ENCODE measurements at places on chromosomes 3 and 15. TPM values are rescaled to one million over a fixed set of nuclear protein-coding genes. Genes with fewer than 3 reads are reported as not detected.

GRCh38 chr3:60754617-60755016 is 496.6 kb downstream of the FHIT start:
- no peak overlapping the region for H3K4me3 ChIP-seq
- H3K36me3 ChIP-seq: peaks cover 5% of the 10 kb centered on the region
- no peak overlapping the region for H3K27ac ChIP-seq
- no peaks in the 10 kb centered on the region for H3K27me3 ChIP-seq
- no peaks in the 10 kb centered on the region for H3K4me1 ChIP-seq

DNA sequence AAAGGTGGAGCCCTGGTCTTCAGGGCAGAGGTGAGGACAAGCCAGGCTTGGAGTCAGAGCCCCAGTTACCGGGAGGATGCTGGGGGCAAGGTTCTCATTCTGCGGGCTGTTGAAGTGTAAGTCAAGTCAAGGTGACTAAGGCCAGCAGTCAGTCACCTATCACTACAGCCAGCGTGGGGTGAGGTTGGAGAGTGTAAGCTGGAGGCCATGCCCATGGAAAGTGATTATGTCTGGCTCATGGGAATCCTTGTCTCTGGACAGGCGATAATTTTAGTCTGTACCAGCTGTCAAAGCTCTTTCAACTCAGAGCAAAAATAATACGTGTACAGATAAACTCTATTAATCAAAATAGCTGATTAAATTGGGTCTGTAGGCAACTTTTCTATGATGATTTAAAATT is 143.1 kb downstream of the NR2F2 start:
- no peak overlapping the region for H3K27ac ChIP-seq
- peaks cover 6% of the 10 kb centered on the region for H3K27me3 ChIP-seq
- H3K36me3 ChIP-seq: no peaks in the 10 kb centered on the region
- DNase-seq: no peak

- H3K36me3 ChIP-seq: no peaks in the 10 kb centered on the region
- no peak overlapping the region for H3K4me3 ChIP-seq
- H3K27ac ChIP-seq: no peak overlapping the region
- H3K27me3 ChIP-seq: no peaks in the 10 kb centered on the region
- no peaks in the 10 kb centered on the region for H3K4me1 ChIP-seq
Measured at GRCh38 chr3:76024640-76025039, 239.3 kb upstream of the ZNF717 start.

DNA sequence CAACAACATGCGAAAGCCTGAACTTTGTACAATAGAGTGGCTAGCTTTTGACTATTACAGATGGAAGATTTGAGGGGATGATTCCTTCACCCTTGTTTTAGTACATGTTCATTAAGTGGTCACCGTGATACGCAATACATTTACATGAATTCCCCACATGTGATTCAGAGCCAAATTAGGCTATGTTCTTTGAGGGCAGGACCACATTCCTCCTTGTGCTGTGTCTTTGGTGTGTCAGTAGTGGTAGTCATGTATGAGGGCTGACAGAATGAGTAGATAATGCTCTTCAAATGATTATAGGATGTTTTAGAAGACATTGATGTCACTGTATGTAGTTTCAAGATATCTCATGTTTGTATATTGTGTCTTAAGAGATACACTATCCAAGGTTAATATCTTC is 12.1 kb downstream of the PTPRG start:
- no peak for DNase-seq
- no peaks in the 10 kb centered on the region for H3K4me1 ChIP-seq
- H3K36me3 ChIP-seq: no peaks in the 10 kb centered on the region
- no peak overlapping the region for H3K4me3 ChIP-seq

The B3GALNT1 gene
- 2.7 TPM for total RNA-seq

GRCh38 chr3:10437272-10437994 is 68.0 kb downstream of the ATP2B2 start:
- peak; percentile 77 for DNase-seq
- no peaks in the 10 kb centered on the region for H3K36me3 ChIP-seq
- H3K27ac ChIP-seq: peak overlapping the region; percentile 16
- H3K4me1 ChIP-seq: peaks cover 33% of the 10 kb centered on the region
- peak overlapping the region; percentile 11 for H3K4me3 ChIP-seq

DNA sequence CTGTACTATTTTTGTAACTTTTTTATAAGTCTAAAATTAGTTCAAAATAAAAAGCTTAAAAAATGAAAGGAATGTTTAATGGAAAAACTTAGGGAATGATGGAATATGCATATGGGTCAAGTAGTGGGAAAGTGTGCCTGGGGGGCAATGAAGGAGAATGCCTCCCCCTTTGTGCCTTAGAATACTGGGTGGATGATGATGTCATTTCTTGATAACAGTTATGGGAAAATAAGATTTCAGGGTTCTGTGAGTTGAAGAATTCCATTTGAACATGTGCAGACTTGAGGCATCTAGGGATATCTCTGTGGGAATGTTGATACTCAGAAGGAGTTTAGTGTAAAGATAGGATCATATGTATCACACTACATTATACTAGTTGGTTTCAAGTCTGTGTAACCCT is 13.8 kb downstream of the WDR93 start:
- H3K4me3 ChIP-seq: no peak overlapping the region
- H3K27ac ChIP-seq: no peak overlapping the region
- no peak for DNase-seq
- peaks cover 40% of the 10 kb centered on the region for H3K27me3 ChIP-seq
- H3K4me1 ChIP-seq: no peaks in the 10 kb centered on the region
- H3K36me3 ChIP-seq: no peaks in the 10 kb centered on the region

DNA sequence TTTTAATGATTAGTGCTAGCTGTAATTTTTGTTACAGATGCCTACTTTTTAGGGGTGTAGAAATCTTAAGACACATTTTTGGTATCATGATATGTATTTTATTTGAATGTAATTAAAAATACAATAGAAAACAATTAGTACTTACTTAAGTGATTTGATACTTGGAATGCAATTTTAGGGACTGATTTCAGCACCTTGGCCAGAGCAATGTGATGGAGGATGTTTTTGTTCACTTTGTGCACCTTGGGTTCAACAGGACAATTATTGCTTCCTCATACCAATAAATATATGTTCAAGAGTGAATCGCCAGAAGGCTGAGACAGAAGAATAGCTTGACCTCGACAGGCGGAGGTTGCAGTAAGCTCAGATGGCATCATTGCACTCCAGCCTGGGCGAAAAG is 22.3 kb downstream of the GMNC start:
- no peaks in the 10 kb centered on the region for H3K27me3 ChIP-seq
- no peaks in the 10 kb centered on the region for H3K4me1 ChIP-seq
- H3K36me3 ChIP-seq: no peaks in the 10 kb centered on the region
- no peak for DNase-seq
- H3K4me3 ChIP-seq: no peak overlapping the region
- H3K27ac ChIP-seq: no peak overlapping the region

DNA sequence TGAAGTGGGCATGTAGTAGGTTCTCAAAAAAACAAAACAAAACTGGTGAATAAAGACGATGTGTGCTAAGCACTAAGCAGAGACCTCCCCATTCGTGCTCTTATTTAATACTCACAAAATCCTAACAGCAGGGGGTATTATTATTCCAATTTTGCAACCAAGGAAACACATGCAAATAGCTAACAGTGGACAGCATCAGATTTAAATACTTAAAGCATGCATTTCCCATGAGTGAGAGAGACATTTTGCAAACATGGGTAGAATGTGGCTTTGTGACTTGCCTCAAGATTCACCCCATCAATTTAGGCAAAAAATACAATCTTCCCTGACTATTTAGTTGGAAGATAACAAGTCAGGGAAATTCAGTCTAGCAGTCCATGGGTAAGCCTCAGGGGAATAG is 946.2 kb upstream of the CFAP20DC start:
- peaks cover 85% of the 10 kb centered on the region for H3K4me1 ChIP-seq
- peak overlapping the region; percentile 39 for H3K27ac ChIP-seq
- H3K4me3 ChIP-seq: peak overlapping the region; percentile 51
- H3K36me3 ChIP-seq: no peaks in the 10 kb centered on the region
- H3K27me3 ChIP-seq: no peaks in the 10 kb centered on the region

DNA sequence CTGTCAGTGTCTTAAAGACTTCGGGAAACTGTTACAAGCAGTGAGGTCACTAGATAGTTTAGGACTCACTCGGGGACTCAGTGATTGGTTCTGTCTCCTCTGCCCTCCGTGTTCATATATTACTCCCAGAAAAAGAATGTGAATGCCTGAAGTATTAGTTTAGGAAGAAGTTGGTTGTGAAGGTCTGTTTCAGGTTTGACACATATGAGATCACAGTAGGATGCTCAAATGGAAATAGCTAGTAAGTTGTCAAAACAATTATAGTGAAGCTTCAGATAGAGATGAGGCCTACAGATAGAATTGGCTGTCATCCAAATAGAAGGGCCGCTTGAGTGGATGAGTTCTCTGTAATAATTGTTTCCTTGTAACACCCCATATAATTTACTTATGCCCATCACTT is 172.6 kb downstream of the PLCL2 start:
- no peaks in the 10 kb centered on the region for H3K27me3 ChIP-seq
- H3K27ac ChIP-seq: no peak overlapping the region
- H3K36me3 ChIP-seq: peaks cover 13% of the 10 kb centered on the region
- no peak for DNase-seq
- H3K4me1 ChIP-seq: peaks cover 16% of the 10 kb centered on the region

GRCh38 chr3:30187366-30187765 is 419.0 kb upstream of the TGFBR2 start:
- H3K4me3 ChIP-seq: no peak overlapping the region
- no peak for DNase-seq
- no peaks in the 10 kb centered on the region for H3K4me1 ChIP-seq
- no peaks in the 10 kb centered on the region for H3K36me3 ChIP-seq

The ANKUB1 gene
- not detected for total RNA-seq

GRCh38 chr3:98333989-98334606 is 19.6 kb upstream of the OR5K4 start:
- DNase-seq: no peak
- H3K4me3 ChIP-seq: no peak overlapping the region
- H3K27me3 ChIP-seq: peaks cover 41% of the 10 kb centered on the region
- no peaks in the 10 kb centered on the region for H3K36me3 ChIP-seq

DNA sequence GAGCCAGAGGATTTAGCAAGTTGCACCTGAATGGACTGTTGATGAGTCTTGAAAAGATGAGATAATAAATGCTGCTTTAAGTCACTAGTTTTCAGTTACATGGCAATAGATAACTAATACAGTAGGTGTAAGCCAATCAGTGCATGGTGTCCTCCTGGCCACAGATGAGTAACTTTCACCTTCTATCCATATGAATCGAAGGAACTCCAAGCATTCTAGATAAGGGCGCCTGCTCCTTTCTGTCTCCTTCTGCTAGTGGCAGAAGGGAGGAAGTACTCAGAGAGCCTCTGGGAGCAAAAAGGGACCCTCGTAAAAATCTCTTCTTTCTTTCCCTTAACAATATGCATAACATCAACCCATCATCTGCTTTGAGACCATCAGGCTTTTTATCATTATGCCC is 37.3 kb downstream of the TM6SF1 start:
- no peaks in the 10 kb centered on the region for H3K4me1 ChIP-seq
- peaks cover 7% of the 10 kb centered on the region for H3K27me3 ChIP-seq
- H3K36me3 ChIP-seq: no peaks in the 10 kb centered on the region
- no peak for DNase-seq
- H3K4me3 ChIP-seq: no peak overlapping the region

The SST gene
- total RNA-seq: not detected

The AMIGO3 gene
- 0.72 TPM for total RNA-seq

The KIF9 gene
- 3.2 TPM for total RNA-seq

- H3K27me3 ChIP-seq: peaks cover 14% of the 10 kb centered on the region
- DNase-seq: no peak
- no peak overlapping the region for H3K27ac ChIP-seq
- H3K4me3 ChIP-seq: no peak overlapping the region
- no peaks in the 10 kb centered on the region for H3K4me1 ChIP-seq
- no peaks in the 10 kb centered on the region for H3K36me3 ChIP-seq
Measured at GRCh38 chr3:190094160-190094718, 26.5 kb downstream of the P3H2 start.

DNA sequence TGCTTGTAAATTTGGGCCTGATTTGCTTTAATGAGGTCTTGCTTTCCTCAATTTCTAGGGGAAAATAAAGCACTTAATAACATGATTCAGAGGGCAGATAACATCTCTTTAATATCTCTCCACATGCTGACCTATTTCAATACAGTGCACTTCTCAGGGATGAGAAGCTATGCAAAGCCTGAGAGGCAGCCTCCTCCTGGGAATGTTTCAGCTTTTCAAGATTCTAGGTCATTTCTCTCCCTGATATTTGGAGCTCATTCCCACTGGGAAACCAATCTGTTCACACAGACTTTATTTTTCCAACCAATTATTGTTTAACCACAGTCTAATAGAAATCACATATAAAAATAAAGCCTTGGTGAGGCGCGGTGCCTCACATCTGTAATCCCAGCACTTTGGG is 67.0 kb upstream of the LSAMP start:
- no peak overlapping the region for H3K27ac ChIP-seq
- H3K27me3 ChIP-seq: no peaks in the 10 kb centered on the region
- H3K4me1 ChIP-seq: no peaks in the 10 kb centered on the region

GRCh38 chr3:195263193-195263924 is 7.6 kb downstream of the XXYLT1 start:
- peaks cover 2% of the 10 kb centered on the region for H3K36me3 ChIP-seq
- H3K27ac ChIP-seq: no peak overlapping the region
- no peaks in the 10 kb centered on the region for H3K27me3 ChIP-seq
- H3K4me3 ChIP-seq: no peak overlapping the region

DNA sequence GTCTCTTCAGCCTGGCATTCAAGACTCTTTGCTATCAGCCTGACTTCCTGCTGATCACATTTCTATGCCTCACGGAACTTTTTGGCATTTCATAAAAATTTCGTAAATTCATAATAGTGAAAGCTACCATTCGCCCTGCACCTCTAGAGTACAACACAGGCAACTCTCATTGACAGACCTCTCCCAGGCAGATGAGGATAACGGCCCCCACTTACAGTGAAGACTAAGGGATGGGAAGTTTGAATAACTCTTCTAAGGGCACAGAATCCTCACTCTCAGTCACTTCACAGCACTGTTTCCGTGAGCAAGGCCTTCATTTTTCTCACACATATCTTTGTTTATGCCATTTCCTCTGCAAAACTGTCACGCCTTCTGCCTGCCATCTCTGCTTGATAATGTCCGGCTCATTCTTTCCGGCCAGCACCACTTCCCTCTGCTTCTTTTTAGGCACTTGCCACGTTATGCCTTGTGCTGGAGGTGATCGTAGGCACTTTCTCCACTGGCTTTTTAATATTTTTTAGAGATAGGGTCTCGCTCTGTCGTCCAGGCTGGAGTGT is 224.1 kb upstream of the HES1 start:
- peak overlapping the region; percentile 70 for H3K4me3 ChIP-seq
- H3K27me3 ChIP-seq: no peaks in the 10 kb centered on the region
- H3K4me1 ChIP-seq: peaks cover 41% of the 10 kb centered on the region
- H3K36me3 ChIP-seq: peaks cover 2% of the 10 kb centered on the region
